ENCODE measurements at places on chromosomes 1 and 21. TPM values are rescaled to one million over a fixed set of nuclear protein-coding genes. Genes with fewer than 3 reads are reported as not detected.

Gene SPRR2F
- not detected for total RNA-seq

Gene TMEM240
- 1.8 TPM for total RNA-seq

DNA sequence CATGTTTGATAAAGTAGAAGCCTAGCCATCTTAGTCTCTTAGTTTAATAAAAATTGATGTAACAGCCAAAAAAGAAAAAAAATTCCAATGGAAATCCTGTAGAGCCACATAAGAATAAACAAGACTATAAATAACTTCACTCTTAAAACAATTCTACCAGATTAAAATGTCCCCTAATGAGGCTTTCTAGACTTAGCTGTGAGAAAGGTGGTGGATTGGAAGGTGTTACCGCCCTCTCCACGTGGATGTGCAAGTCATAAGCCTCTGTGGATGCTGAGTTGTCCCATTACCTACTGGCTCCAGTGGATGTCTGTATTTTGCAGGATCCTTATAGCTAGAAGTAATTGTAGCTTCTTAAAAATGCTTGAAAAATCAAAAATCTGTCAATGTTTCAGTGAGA, 14.6 kb downstream of the LCA5L start:
- no peak overlapping the region for H3K4me3 ChIP-seq
- no peak for DNase-seq
- H3K36me3 ChIP-seq: no peaks in the 10 kb centered on the region
- H3K27ac ChIP-seq: no peak overlapping the region
- no peaks in the 10 kb centered on the region for H3K4me1 ChIP-seq

DNA sequence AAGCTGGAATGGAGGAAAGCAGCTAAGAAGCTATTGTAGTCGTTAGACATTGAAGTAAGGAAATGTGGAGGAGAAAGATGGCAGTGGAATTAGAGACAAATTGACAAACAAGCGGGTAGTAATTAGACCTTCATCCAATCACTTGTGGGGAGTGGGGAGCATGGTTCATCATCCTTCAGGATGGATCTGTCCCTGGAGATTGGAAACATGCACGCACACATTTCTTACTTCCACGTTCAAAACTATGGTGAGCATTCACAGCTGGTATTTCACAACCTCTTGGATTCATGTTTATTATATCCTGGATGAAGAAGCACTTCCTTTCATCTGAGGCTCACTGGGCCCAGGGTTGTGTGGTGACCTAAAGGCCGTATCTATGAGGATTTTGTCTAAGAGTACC, 188.1 kb downstream of the ST6GALNAC3 start:
- no peak for DNase-seq
- no peaks in the 10 kb centered on the region for H3K36me3 ChIP-seq
- no peaks in the 10 kb centered on the region for H3K27me3 ChIP-seq

Gene RXFP4
- not detected for total RNA-seq

Gene GJA5
- total RNA-seq: not detected

- H3K27ac ChIP-seq: no peak overlapping the region
- no peaks in the 10 kb centered on the region for H3K4me1 ChIP-seq
- no peak for DNase-seq
- no peaks in the 10 kb centered on the region for H3K27me3 ChIP-seq
- no peak overlapping the region for H3K4me3 ChIP-seq
Measured at GRCh38 chr1:212178851-212179250, 106.4 kb upstream of the PPP2R5A start.
